ENCODE measurements at places on chromosomes 12 and 14. TPM values are rescaled to one million over a fixed set of nuclear protein-coding genes. Genes with fewer than 3 reads are reported as not detected.

- peak overlapping the region; percentile 72 for H3K27ac ChIP-seq
- H3K27me3 ChIP-seq, result no peaks in the 10 kb centered on the region
- DNase-seq, result no peak
- peaks cover 37% of the 10 kb centered on the region for H3K4me1 ChIP-seq
Measured at GRCh38 chr12:6368906-6369525, 6.3 kb downstream of the SCNN1A start.

DNA sequence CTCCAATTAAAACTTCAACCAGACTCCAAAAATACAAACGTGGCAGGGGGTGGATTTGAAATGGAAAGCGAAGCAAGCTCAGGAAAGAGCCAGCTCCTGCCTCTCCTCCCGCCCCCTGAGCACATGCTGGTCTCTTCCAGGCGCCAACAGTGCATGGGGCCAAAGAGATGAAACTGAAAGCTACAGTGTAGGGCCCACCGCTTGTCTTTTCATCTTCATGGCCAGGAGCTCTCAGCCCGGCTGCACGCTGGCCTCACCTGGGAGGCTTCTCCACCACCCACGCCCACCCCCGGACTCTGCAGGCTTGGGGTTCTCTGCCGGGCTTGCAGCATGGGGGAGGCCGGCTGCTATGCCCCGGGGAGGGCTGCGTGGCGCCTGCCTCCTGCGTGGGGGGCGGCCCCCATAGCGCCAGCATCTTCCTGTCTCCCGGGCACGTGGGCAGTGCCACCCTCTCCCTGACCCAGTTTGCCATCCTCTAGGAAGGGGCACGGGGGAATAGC, 2.0 kb downstream of the RIMBP2 start:
- no peaks in the 10 kb centered on the region for H3K36me3 ChIP-seq
- H3K27me3 ChIP-seq, result peaks cover 54% of the 10 kb centered on the region
- H3K27ac ChIP-seq, result no peak overlapping the region
- H3K4me3 ChIP-seq, result no peak overlapping the region
- no peaks in the 10 kb centered on the region for H3K4me1 ChIP-seq
- DNase-seq, result no peak

Gene ESRRB
- polyA plus RNA-seq, result not detected

Gene MVK
- 9.8 TPM for polyA plus RNA-seq

GRCh38 chr12:70719672-70720420, 82.6 kb upstream of the PTPRB start:
- H3K36me3 ChIP-seq, result no peaks in the 10 kb centered on the region
- peaks cover 6% of the 10 kb centered on the region for H3K4me1 ChIP-seq
- peaks cover 15% of the 10 kb centered on the region for H3K27me3 ChIP-seq
- no peak for DNase-seq

Gene CEP170B
- 0.06 TPM for polyA plus RNA-seq
